Bronchial smooth muscle cell (primary cell): ENCODE measurements at places on chromosomes 5 and 9. TPM values are rescaled to one million over a fixed set of nuclear protein-coding genes. Genes with fewer than 3 reads are reported as not detected.

The FRRS1L gene
- 0.16 and 0.52 TPM in 2 replicates for total RNA-seq

The DMRT3 gene
- total RNA-seq, result not detected in 2 replicates

The NTRK2 gene
- total RNA-seq, result under 0.01 and 0.26 TPM in 2 replicates

The TLE4 gene
- total RNA-seq, result 5.5 and 7.3 TPM in 2 replicates

The MARCOL gene
- total RNA-seq, result not detected in 2 replicates

The KCNMB1 gene
- not detected in 2 replicates for total RNA-seq

The NR2F1 gene
- total RNA-seq, result 32.5 and 65.0 TPM in 2 replicates

The IFNA21 gene
- not detected in 2 replicates for total RNA-seq

The INVS gene
- total RNA-seq, result 21.4 and 26.4 TPM in 2 replicates

The EPB41L4B gene
- total RNA-seq, result 0.16 and 0.26 TPM in 2 replicates

The CDC42SE2 gene
- 9.7 and 13.7 TPM in 2 replicates for total RNA-seq

The RICTOR gene
- total RNA-seq, result 18.3 and 22.5 TPM in 2 replicates

The PCDHB2 gene
- 1.3 and 8.4 TPM in 2 replicates for total RNA-seq

The TEX48 gene
- not detected in 2 replicates for total RNA-seq

The C6 gene
- 0.16 TPM in 1 of 2 replicates, not detected in the other for total RNA-seq

The PDCD1LG2 gene
- 1.9 and 2.7 TPM in 2 replicates for total RNA-seq

The ACSL6 gene
- under 0.01 and 0.17 TPM in 2 replicates for total RNA-seq

The PCDHGB5 gene
- total RNA-seq, result 33.0 and 33.1 TPM in 2 replicates

The ZDHHC11 gene
- 0.47 and 3.3 TPM in 2 replicates for total RNA-seq

The RARS1 gene
- total RNA-seq, result 104 and 151 TPM in 2 replicates

The SH3GL2 gene
- not detected in 2 replicates for total RNA-seq

The ANKRD18A gene
- total RNA-seq, result not detected in 2 replicates

The CEP120 gene
- 7.9 and 12.0 TPM in 2 replicates for total RNA-seq

The NUTM2F gene
- not detected in 2 replicates for total RNA-seq

The WDR31 gene
- 2.8 and 3.8 TPM in 2 replicates for total RNA-seq

The IGFBPL1 gene
- not detected in 2 replicates for total RNA-seq

The CYFIP2 gene
- total RNA-seq, result 6.6 and 7.0 TPM in 2 replicates

The RAB3C gene
- not detected in 2 replicates for total RNA-seq

The PITX1 gene
- 0.47 and 4.1 TPM in 2 replicates for total RNA-seq

The CACNA1B gene
- under 0.01 TPM in 2 replicates for total RNA-seq

The PKN3 gene
- total RNA-seq, result 0.34 and 0.79 TPM in 2 replicates

The FOXD4 gene
- 0.09 and 0.16 TPM in 2 replicates for total RNA-seq

The ANKRD34B gene
- total RNA-seq, result not detected in 2 replicates

The GFRA3 gene
- 0.09 TPM in 1 of 2 replicates, not detected in the other for total RNA-seq

The FCN2 gene
- total RNA-seq, result not detected in 2 replicates

The ASS1 gene
- total RNA-seq, result 60.1 and 62.2 TPM in 2 replicates

The ADAMTS19 gene
- under 0.01 TPM in 1 of 2 replicates, not detected in the other for total RNA-seq

The SYK gene
- under 0.01 TPM in 1 of 2 replicates, not detected in the other for total RNA-seq

The CACFD1 gene
- 7.6 and 8.8 TPM in 2 replicates for total RNA-seq

The PCDHGA10 gene
- total RNA-seq, result 2.3 and 7.1 TPM in 2 replicates

The CORO2A gene
- total RNA-seq, result under 0.01 TPM in 2 replicates

The PCDHB5 gene
- 0.32 and 3.3 TPM in 2 replicates for total RNA-seq

The CCNH gene
- total RNA-seq, result 57.4 and 73.1 TPM in 2 replicates

The TSSK1B gene
- 0.16 and 0.26 TPM in 2 replicates for total RNA-seq

The TXNDC8 gene
- not detected in 2 replicates for total RNA-seq

The NFIB gene
- 7.6 and 10.7 TPM in 2 replicates for total RNA-seq

The RLN2 gene
- not detected in 2 replicates for total RNA-seq

The SECISBP2 gene
- total RNA-seq, result 21.8 and 22.3 TPM in 2 replicates
